Endodermal cell (in vitro differentiated cells): ENCODE measurements at places on chromosomes 3 and 15. TPM values are rescaled to one million over a fixed set of nuclear protein-coding genes. Genes with fewer than 3 reads are reported as not detected.

CLDN16 gene
- total RNA-seq: 0.38 and 0.40 TPM in 2 replicates

OR5H14 gene
- not detected in 2 replicates for total RNA-seq

ZKSCAN7 gene
- total RNA-seq: 10.2 and 11.0 TPM in 2 replicates

RTP3 gene
- not detected in 2 replicates for total RNA-seq

THBS1 gene
- 8.0 to 13.9 TPM (median 12.2 TPM) in 3 replicates for total RNA-seq

DNA sequence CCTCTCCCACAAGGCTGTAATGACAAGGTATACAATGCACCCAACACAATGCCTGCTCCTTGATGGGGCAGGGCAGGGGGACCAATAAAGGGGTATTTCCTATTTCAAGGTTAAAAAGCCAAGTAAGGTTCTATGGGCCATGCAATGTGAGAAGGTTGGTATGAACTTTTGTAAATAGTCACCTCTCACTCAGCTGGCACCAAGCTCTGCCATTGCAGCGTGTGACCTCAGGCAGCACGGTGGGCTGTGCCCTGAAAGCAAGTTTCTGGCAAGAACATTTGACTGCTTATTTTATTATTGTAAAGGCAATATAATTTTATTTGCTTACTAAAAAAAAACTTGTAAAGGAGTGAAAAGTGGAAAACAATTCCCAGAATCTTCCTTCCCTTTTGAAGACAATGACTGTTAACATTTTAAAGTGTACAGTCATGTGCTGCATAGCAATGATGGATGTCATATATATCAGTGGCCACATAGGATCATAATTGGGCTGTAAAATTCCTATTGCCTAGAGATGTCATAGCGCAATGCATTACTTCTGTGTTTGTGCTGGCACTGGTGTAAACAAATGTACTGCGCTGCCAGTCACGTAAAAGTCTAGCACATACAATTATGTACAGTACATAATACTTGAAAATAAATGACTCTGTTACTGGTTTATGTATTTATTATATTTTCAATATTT lies 167.3 kb upstream of the RORA start:
- no peak for DNase-seq

GRCh38 chr3:153026026-153026425 lies 136.0 kb upstream of the RAP2B start:
- no peak for DNase-seq

DNA sequence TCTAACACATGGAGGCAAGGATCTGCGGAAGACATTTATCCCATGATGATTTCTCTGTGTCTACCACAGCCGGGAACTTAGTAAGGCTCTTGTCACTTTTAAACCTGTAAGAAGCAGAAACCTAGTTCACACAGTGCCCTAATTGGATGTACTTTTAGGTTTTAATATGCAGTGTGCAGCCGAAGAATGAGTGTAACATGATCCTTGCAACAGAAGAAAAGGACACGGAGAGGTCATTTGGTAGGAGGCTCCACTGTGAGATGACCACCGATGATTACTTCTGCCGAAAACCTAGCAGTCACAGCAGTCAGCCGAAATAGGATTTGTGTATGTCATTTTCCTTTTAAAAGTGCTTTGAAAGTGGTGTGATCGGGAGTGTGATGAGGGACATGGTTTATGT lies 6.8 kb downstream of the CACNA1D start:
- DNase-seq: no peak

- no peak for DNase-seq
Observed at GRCh38 chr3:107911337-107912000, 179.4 kb downstream of the CD47 start.

GRCh38 chr3:37945156-37945806 lies 45.3 kb upstream of the VILL start:
- peak; percentile 42 for DNase-seq

DNA sequence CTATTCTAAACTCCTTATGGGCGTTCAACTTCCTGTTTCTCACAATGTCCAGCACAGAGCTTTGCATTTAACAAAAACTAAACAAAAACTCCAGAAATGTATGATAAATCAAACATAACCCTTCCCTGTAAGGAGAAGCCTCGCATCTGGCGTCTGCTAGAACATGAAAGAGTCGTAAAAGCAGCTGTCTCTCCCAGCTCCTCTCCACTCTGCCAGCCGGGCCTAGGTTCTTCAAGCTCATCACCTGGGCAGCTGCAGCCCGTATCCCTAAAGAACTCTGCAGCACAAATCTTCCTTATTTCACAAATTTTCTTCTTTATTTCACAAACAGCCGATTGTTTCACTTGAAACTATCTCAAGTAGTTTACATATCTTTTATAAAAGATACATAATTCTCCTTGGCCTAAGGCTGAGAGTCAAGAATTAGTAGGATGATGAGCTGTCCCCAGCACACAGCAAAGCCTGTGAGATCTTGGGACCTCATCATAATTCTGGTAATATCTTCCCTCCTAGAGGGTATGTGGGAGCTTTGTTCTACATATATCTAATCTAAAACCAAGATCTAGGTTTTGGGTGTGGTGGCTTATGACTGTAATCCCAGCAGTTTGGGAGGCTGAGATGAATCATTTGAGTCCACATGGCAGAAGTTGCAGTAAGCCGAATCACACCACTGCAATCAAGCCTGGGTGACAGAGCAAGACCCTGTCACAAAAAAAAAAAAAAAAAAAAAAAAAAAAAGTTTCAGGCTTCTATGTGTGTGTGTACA lies 35.3 kb downstream of the ANXA2 start:
- peak; percentile 36 for DNase-seq

- DNase-seq: peak; percentile 75
Observed at GRCh38 chr3:188126934-188127333, 27.0 kb upstream of the LPP start.
